ENCODE measurements at places on chromosomes 12 and 14.

DNA sequence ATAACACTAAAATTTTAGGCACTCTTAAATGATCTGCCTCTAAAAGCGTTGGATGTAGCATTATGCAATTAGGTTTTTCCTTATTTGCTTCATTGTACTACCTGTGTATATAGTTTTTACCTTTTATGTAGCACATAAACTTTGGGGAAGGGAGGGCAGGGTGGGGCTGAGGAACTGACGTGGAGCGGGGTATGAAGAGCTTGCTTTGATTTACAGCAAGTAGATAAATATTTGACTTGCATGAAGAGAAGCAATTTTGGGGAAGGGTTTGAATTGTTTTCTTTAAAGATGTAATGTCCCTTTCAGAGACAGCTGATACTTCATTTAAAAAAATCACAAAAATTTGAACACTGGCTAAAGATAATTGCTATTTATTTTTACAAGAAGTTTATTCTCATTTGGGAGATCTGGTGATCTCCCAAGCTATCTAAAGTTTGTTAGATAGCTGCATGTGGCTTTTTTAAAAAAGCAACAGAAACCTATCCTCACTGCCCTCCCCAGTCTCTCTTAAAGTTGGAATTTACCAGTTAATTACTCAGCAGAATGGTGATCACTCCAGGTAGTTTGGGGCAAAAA is 4.1 kb downstream of the CDKN1B start:
- peak; percentile 65 for DNase-seq

- DNase-seq, result no peak
Measured at GRCh38 chr12:11542599-11542998, 106.9 kb upstream of the ETV6 start.

- DNase-seq, result peak; percentile 18
Measured at GRCh38 chr14:106039400-106039799, 513.0 kb downstream of the TMEM121 start.

- DNase-seq, result no peak
Measured at GRCh38 chr14:38786921-38787320, 316.1 kb downstream of the SEC23A start.

GRCh38 chr12:124633365-124634362 is 66.3 kb upstream of the NCOR2 start:
- DNase-seq, result peak; percentile 53

DNA sequence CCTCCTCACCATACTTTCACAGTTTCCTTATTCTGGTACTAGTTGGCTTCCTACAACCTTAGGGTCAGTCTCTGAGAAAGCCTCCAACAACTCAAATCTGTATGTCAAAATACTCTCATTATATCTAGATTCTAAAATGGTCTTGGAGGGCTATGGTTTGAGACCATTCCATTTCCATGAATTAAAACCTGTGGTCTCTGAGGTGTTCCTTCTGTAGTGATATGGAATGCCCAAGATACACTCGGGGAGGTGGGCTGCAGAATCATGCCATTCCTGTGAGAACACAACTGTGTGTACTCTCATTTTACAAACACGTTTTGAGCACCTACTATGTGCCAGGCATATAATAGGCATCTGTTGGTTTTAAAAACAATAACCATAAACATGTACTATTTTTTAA is 74.0 kb downstream of the FERMT2 start:
- no peak for DNase-seq

GRCh38 chr12:69123919-69124638 is 115.3 kb upstream of the CPSF6 start:
- no peak for DNase-seq

DNA sequence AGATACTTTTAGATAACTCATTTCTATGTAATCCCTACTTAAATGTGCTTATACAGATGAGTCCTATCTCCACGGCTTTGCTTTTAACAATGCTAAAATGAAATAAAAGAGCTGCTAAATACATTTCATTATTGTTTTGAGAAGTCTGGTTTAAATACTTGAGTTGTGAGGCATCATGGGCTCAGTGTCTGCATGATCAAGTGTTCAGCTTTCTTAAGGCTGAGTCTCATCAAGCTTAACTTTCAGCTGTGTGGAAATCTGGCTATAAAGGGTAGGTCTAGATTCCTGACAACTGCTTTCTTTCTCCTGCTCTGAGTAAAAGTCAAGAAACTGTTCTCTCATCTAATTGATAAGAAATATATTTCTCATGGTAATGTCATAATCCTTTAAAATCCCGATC is 235.4 kb downstream of the FSCB start:
- DNase-seq, result no peak

DNA sequence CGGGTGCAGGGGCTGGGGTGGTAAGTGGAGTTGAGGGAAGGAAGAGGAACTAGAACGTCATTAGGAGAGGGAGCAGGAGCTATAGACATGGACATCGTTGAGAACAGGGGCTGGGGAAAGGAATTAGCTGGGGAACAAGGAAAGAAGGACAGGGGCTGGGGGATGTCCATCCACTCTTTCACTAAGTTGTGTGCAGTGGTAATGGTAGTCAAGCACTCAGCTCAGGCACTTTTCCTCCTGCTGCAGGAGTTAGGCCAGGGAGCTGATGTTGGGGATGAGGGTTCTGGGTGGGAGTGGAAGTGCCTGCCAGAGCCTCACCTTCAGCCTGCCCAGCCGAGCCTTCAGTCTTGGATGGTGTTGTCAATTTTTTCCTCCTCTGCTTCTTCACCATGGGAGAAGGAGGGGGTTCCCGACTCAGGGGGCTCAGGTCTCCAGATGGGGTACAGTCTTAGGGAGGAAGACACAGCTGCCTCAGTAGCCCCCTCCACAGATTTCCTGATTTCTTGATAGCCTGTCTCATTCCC is 9.2 kb downstream of the AGAP2 start:
- DNase-seq, result no peak

DNA sequence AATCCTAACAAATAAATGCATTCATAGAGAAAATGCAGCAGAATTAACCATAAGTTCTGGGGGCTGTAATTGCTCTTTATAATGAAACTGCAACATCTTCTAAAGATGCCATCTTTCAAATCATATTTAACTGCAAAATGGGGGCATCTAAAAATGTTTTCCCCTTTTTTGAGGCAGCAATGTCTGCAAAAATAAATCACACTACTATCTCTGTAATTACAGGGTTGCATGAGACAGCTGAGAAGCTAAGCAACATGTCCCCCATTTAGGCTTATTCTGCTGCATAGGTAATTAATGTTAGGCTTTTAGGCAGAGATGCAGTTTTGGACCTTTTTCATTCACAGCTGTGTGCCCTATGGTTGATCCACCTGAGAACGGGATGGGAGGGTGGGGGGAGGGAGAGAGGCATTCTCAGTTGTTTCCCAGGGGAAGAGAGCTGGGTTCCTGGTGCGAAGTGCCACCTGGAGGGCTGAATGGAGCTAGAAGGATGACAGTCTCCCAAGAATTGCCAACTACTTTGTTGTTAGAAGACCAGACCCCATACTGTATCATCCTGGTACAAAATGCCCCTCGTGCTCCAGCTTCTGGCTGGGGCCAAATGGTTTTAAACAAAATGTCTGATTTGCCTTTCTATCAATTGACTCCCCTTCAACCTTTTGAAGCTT is 154.2 kb downstream of the APAF1 start:
- no peak for DNase-seq

GRCh38 chr12:12357719-12358461 is 1.0 kb downstream of the BORCS5 start:
- no peak for DNase-seq

- DNase-seq, result no peak
Measured at GRCh38 chr12:58773986-58774385, 146.3 kb downstream of the LRIG3 start.

DNA sequence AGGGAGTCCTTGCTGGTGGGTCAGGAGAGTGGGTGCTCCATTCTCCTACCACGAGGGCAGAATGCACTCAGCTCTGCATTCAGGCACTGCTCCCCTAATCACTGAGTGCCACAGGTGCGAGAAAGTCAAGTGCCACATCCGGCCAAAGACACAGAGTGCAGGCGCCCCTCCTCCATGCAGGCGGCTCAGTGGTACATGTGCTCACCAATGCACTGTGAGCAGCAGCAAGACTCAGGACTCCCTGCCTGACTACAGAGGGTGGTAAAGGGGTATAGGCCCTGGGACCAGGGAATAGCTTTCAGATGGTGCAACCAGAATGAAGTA is 32.9 kb downstream of the ZFYVE21 start:
- DNase-seq, result no peak

DNA sequence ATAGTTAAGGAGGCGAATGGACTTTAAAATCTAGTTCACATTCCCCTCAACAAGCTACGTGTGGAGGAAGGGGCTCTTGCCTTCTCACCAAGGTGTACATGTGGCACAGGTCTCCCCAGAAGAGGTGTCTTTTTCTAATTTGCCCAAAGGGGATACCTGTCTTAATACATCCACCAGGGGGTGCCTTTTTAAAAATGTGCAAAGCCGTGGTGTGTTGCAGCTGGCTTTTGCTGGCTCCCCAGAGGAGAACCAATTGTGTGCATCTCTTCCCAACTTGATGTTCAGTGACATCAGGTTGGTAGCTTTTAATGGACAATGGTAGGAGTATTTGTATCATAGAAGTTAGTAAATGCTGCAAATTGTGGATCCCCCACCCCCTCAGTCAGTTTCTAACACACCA is 33.8 kb downstream of the CREBL2 start:
- DNase-seq, result no peak

DNA sequence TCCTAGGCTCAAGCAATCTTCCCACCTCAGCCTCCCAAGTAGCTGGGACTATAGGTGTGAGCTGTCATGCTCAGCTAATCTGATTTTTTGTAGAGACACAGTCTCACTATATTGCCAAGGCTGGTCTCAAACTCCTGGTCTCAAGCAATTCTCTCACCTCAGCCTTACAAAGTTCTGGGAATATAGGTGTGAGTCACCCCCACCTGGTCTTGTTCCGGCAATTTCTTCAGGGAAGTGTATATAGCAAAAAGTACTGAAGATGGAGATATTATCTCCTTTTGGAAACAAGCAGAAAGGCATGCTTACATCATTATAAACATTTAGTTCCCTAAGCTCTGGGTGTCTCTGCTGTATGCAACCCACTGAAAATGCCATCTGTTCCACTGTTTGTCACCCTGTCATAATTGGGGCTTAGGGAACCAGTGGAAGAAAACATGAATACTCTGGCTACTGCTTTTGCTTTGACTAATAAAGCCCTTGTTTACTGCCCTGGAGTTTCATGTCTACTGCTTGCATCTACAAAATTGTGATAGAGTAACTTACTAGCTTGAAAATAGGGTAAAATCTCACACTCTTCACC is 940.2 kb downstream of the GALC start:
- no peak for DNase-seq

DNA sequence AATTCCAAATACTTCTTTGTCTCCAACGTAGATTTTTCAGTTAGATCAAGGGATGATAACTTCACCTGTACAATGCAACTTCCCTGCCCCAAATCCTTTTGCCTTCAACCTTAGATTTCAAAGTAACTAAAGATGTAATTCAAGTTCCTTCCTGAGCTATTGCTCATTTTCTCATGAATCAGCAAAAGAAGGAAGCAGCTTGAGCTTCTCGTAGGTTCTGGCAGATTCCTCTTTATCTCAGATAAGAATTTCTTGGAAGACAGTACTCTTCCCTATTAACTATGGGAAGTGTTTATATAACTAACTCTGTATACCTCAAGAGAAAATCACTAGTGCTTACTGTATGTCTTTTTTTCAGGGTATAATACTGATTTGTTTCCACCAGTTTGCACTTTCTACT is 203.8 kb downstream of the RASSF9 start:
- no peak for DNase-seq

GRCh38 chr12:84135586-84136279 is 776.9 kb downstream of the SLC6A15 start:
- no peak for DNase-seq

GRCh38 chr14:94217116-94217515 is 43.0 kb downstream of the PPP4R4 start:
- no peak for DNase-seq

DNA sequence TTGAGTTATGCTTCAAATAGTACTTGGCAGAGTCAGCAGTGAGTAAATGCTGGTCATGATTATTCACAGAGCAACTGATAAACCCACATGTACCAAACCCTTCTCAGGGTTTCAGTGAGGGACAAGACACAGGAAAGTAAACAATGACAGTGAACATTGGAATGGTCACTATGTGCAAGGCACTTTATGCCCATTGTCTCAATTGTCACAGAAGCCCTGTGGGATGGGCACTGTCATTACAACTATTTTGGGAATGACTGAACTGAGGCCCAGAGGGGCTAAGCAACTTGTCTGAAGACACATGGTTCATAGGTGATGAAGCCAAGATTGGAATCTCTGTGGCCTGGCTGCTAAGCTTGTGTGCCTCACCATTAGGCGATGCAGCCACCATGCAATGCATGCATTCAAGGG is 238.5 kb downstream of the RBM19 start:
- DNase-seq, result peak; percentile 8

DNA sequence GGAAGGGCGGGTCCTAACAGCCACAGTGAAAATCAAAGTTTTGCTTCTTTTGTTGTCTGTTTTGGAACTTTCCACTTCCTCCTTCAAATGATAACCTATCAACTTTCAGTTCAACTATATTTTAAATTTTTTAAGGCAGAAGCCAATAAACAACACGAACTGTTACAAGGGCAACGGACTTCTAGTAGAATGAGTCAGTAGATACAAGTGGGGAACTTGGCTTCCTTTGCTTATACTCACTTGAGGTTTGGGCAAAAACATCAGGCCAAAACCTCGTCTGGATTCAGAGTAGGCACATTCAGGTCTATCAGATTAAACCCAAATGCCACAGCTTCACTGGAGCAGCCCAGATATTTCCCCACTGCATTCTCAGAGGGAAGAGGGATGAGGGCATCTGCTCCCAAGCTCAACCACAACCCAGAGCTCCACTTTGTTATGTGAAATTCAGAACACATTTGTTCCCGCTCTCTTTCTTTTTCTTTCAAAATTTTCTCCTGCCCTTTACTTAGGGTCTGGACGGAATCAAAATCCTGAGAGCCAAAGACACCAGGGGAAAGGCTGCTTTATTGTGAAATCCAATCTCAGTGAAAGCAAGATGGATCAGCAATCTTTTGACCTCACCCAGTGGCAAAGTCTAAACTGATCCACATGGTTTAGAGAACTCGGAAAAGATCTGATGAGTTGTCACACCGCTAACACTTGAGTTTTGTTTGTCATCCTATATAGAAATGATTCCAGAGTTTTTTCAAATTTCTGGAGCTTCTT is 152.5 kb upstream of the BTG1 start:
- DNase-seq, result no peak

- peak; percentile 92 for DNase-seq
Measured at GRCh38 chr14:100416921-100417860, 94.1 kb downstream of the SLC25A47 start.

DNA sequence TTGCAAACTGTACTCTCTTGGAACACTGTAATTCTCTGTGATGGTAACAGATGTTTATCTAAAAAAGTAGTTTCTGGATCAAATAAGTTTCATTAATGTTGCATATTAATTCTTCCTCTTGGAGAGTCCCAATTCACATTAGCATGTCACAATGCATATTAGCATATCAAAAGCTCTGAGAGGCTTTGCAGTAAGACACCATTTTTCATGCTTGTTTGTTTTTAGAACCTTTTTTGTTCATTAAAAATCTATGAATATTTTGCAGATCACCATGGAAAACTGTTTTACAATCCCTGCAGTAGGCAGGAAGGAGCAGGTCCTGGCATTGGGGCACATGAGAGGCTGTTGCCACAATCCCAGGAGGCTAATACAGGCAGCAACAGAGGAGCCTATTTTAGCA is 180.7 kb downstream of the KCNH5 start:
- DNase-seq, result no peak

GRCh38 chr12:75548879-75549278 is 37.5 kb upstream of the KRR1 start:
- DNase-seq, result no peak
